ENCODE measurements at places on chromosomes 6 and 20. TPM values are rescaled to one million over a fixed set of nuclear protein-coding genes. Genes with fewer than 3 reads are reported as not detected.

The BPIFB3 gene
- not detected for total RNA-seq

The COL9A3 gene
- not detected for total RNA-seq

The PRIM2 gene
- total RNA-seq = 49.1 TPM

The PHF1 gene
- total RNA-seq = 27.2 TPM

The KAT14 gene
- total RNA-seq = 11.6 TPM

The SRSF12 gene
- not detected for total RNA-seq

The ELOVL4 gene
- 3.2 TPM for total RNA-seq

The YTHDF1 gene
- 23.7 TPM for total RNA-seq

The NEURL2 gene
- total RNA-seq = 1.7 TPM

The FAM83B gene
- not detected for total RNA-seq

GRCh38 chr20:61734733-61735502 lies 330.8 kb downstream of the TAF4 start:
- H3K27me3 ChIP-seq = peaks cover 3% of the 10 kb centered on the region
- no peak overlapping the region for H3K4me3 ChIP-seq

DNA sequence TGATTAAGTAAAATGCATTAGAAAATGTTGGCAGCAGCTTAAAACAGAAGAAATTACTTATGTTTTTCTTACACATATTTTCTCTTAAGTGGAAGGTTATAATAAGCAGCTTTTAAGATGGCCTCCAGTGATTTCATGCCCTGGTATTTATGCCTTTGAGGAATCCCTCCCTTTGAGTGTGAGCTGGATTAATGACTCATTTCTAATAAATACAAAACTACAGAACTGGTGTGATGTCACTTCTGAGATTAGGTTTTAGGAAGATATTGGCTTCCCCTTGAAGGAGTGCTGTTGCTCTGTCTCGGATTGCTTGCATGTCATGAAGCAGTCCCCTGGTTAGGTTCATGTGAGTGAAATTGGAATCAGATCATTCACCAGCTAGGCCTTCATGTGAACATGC lies 143.2 kb upstream of the EPHA7 start:
- no peaks in the 10 kb centered on the region for H3K36me3 ChIP-seq
- no peak overlapping the region for H3K4me3 ChIP-seq
- H3K27me3 ChIP-seq = no peaks in the 10 kb centered on the region
- no peaks in the 10 kb centered on the region for H3K4me1 ChIP-seq
- no peak overlapping the region for H3K27ac ChIP-seq
- ATAC-seq = no peak

DNA sequence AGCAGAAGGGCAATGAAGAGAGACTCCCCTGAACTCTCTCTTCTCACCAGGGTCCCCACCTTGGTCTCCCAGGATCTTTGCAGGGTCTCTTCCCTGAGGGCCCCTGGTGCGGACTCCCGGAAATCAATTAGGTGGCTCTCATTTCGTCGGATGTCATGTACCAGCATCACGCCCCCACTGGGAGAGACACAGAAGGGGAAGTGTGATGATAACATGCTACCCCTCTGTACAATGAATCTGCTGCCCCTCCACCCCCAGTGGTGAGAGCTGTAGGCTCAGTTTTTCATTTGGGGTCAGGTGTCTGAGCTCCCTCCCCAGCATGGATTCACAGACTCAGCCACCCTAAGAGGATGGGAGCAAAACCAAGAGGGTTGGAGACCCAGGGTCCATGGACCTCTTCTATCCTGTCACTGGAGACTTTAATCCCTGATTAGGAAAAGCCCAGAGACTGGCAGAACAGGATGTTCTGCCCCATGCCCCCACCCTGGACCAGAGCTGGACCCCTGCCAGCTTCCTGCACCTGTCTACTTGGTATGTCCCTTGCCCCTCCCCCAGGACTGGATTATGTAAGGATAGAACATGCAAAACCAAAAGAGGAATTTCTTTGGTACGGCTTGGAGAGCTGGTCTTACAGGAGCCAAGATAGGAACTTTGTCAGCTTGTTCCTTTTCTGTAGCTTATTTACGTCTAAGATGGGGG lies 11.1 kb downstream of the GGT7 start:
- no peak overlapping the region for H3K4me3 ChIP-seq
- no peaks in the 10 kb centered on the region for H3K4me1 ChIP-seq
- H3K27me3 ChIP-seq = no peaks in the 10 kb centered on the region
- peaks cover 15% of the 10 kb centered on the region for H3K36me3 ChIP-seq
- H3K27ac ChIP-seq = no peak overlapping the region

GRCh38 chr6:122114717-122115116 lies 284.7 kb upstream of the HSF2 start:
- no peaks in the 10 kb centered on the region for H3K4me1 ChIP-seq
- ATAC-seq = no peak
- no peaks in the 10 kb centered on the region for H3K27me3 ChIP-seq
- H3K27ac ChIP-seq = no peak overlapping the region
- no peaks in the 10 kb centered on the region for H3K36me3 ChIP-seq

DNA sequence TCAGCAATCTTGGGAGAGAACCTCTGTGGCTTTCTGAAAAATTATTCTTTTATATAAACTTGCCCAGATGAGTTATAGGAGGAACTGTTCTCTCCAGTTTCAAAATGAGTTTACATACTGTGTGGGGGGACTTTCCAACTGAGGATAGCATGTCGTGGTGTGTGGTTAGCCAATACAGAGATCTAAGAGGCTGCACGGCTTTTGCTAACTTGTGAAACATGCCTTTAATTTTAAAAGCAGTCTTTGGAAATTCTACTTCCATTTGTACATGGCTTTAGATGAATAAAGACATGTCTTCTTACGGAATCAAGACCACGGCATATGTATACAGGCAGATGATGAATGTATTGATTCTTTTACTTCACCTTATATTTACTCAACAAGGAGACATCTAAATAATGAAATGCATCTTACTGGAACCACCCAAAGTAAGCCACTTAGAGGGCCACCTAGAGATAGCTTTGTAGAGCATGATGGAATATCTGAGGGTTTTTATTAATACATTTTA lies 39.8 kb downstream of the HIVEP1 start:
- H3K27me3 ChIP-seq = no peaks in the 10 kb centered on the region
- H3K27ac ChIP-seq = peak overlapping the region; percentile 94
- H3K4me3 ChIP-seq = peak overlapping the region; percentile 71
- ATAC-seq = peak; percentile 95

DNA sequence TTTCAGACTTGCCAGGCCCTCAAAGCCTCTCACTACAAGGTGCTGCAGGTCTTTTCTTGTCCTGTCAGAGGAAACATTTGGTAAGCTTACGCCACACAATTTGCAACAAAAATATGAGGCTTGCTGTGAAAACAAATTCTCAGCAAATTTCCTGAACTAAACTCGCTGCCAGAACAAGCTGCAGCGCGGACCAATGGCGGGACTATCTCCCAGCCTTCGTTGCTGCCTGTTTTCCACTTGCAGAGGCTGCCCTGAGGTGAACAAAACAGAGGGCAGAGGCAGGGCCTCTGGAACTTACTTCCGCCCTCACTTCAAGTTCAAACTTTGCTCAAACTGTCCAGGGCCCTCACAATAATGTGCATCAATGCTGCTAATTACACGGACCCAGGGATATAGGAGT lies 12.4 kb downstream of the UQCC2 start:
- H3K4me1 ChIP-seq = peaks cover 45% of the 10 kb centered on the region
- H3K36me3 ChIP-seq = peaks cover 83% of the 10 kb centered on the region
- ATAC-seq = no peak
- H3K27me3 ChIP-seq = no peaks in the 10 kb centered on the region
- H3K27ac ChIP-seq = peak overlapping the region; percentile 77
- H3K4me3 ChIP-seq = peak overlapping the region; percentile 48

DNA sequence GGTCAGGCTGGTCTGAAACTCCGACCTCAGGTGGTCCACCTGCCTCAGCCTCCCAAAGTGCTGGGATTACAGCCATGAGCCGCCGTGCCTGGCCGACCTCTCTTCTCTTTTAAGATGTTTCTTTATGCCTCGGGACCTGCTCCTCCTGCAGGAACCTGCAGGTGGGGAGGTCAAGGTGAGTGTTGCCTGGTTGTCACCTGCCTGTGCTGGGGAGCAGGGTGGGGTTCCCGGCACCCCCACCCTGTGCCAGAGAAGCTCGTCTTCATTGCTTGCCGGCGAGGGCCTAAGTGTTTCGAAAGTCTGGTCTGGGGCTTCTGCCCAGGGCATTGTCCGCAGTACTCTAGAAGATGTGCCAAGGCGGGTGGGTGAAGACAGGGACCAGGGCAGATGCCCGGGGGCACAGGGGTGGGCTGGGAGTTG lies 36.0 kb downstream of the SYNJ2 start:
- no peak for ATAC-seq
- no peaks in the 10 kb centered on the region for H3K27me3 ChIP-seq
- H3K4me1 ChIP-seq = peaks cover 28% of the 10 kb centered on the region

GRCh38 chr6:40755046-40755681 lies 168.0 kb upstream of the LRFN2 start:
- no peak overlapping the region for H3K27ac ChIP-seq
- H3K36me3 ChIP-seq = no peaks in the 10 kb centered on the region
- H3K4me1 ChIP-seq = no peaks in the 10 kb centered on the region

- H3K27ac ChIP-seq = peak overlapping the region; percentile 86
- peaks cover 38% of the 10 kb centered on the region for H3K36me3 ChIP-seq
- no peaks in the 10 kb centered on the region for H3K27me3 ChIP-seq
- H3K4me1 ChIP-seq = peaks cover 29% of the 10 kb centered on the region
Observed at GRCh38 chr6:34248198-34248726, 544 bp downstream of the SMIM29 start.

GRCh38 chr6:52301326-52301725 lies 16.8 kb upstream of the MCM3 start:
- no peaks in the 10 kb centered on the region for H3K27me3 ChIP-seq
- no peak overlapping the region for H3K4me3 ChIP-seq
- no peak for ATAC-seq
- H3K27ac ChIP-seq = no peak overlapping the region

- H3K4me1 ChIP-seq = no peaks in the 10 kb centered on the region
- H3K27ac ChIP-seq = no peak overlapping the region
- H3K4me3 ChIP-seq = no peak overlapping the region
- H3K36me3 ChIP-seq = no peaks in the 10 kb centered on the region
- no peak for ATAC-seq
Observed at GRCh38 chr6:33974471-33974870, 170.7 kb upstream of the MLN start.

DNA sequence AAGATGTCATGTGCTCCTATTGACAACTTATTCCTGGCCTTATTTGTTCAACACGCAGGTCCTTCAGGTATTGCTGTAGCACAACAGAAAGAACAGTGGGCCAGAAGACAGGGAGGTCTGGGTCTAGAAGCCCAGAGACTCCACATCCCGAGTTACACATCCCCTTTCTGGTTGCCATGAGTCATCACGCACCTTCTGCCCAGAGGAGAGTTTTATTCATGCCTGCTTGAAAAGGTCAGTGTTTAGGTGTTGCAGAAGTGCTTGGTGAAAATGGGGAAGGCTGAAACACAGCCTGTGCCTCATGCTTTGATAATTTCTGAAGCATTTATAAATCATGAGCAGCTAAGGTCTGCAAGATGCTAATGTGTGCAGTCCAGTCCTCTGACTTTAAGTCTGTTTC lies 256.4 kb downstream of the GMPR start:
- peak overlapping the region; percentile 31 for H3K4me3 ChIP-seq
- H3K27me3 ChIP-seq = no peaks in the 10 kb centered on the region
- peak; percentile 68 for ATAC-seq
- H3K27ac ChIP-seq = peak overlapping the region; percentile 24

DNA sequence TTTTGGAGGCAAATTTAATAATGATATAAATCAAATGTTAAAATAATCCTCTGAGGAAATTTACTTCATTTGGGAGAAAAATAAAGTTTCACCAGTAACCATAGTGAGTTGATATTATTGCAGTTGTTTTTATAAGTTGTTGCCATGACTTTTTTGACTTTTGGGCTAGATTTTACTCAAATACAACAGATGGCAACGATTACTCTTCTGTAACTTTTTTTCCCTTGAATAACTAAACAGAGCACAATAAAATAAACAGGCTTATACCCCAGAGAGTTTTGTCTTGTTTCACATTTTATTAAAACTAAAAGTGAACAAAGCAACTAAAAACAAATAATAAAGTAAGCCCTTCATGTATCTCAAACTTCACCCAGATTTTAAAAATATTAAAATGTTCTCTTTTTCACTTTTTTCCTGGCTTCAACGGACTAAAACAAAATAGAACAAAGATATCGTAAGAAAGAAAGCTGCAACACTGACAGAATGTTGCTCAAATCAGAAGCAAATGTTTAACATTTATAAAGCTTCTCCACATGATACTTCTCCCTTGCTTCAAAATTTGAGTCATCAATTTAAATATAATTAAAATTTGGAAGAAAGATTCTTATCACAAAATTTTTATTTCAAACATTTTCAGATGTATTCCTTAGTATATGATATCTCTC lies 42.5 kb upstream of the BMP5 start:
- H3K4me1 ChIP-seq = no peaks in the 10 kb centered on the region
- H3K36me3 ChIP-seq = no peaks in the 10 kb centered on the region
- no peak for ATAC-seq
- H3K27me3 ChIP-seq = no peaks in the 10 kb centered on the region

DNA sequence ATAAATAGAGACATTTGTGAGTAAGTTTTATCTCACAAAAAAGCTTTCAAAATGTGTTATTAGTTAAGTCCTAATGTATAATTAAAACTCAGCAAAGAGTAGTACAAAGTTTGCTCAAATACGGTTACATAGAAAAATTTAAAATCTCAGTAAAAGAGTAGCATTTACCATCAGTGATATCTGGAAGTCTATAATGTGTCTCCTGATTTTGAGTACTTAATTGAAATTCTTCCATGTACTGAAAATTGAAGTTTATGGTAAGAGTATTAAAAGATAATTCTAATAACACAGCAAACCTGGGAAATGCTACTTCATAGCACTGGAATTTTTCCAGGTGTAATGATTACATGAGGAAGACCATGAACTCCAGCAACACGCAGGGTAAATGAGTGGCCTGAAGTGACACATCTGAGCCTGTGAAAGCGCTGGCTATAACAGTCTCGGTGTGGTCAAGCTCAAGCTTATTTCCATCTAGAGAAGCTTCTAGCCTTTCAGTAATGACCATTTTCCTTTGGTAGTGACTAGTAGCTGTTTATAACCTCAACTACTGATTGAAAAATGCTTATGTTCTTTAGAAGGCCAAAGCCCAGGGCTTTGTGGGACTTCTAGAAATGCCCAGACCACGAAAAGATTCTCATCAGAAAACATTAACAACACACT lies 203.2 kb downstream of the ISM1 start:
- H3K36me3 ChIP-seq = peaks cover 7% of the 10 kb centered on the region
- H3K4me3 ChIP-seq = no peak overlapping the region
- ATAC-seq = no peak
- peaks cover 4% of the 10 kb centered on the region for H3K4me1 ChIP-seq

All from activated T-helper 17 cell treated with anti-CD3 and anti-CD28 coated beads, Interleukin-2, amount 50 U/mL, for 72 hours (primary cell).